Hepatocyte (in vitro differentiated cells): ENCODE measurements at places on chromosomes 3 and 15. TPM values are rescaled to one million over a fixed set of nuclear protein-coding genes. Genes with fewer than 3 reads are reported as not detected.

The DNAJC13 gene
- 52.3 and 55.4 TPM in 2 replicates for total RNA-seq

- DNase-seq = no peak
Measured at GRCh38 chr15:64604319-64604718, 143.9 kb downstream of the ZNF609 start.

DNA sequence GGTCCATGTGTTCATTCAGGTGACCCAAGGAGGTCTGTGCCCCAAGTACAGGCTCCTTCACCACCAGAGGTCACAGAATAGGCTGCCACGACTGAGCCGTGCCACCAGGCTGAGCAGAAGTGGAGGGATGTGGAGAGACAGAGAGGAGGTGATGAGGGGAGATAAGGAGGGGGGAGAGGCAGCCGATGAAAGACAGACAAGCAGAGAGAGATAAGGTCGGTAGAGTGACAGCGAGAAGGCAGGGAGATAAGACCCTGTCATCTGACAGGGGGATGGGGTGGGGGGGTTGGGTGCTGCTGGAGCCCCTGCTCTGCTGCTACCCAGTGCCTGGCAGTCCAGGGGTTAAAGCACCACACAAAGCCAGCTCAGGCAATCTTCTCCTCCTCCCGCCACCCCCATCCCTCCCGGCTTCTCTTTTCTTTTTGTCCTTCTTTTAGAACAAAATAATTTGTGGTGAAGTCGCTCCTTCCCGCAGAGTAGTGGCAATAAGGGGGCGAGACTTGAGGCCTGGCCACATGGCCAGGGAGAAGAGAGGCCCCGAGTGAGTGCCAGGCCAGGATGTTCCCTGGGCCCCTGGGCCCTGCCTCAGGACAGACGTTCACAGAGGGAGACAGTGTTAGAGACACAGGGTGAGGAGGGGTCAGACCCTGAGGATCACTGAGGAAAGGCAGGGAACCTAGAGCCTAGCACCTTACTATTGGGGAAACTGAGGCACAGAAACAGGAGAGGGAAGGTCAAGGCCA is 67.9 kb downstream of the CACNA2D2 start:
- no peak for DNase-seq

The ZCWPW2 gene
- 0.52 and 0.77 TPM in 2 replicates for total RNA-seq

The FOXL2 gene
- total RNA-seq = not detected in 2 replicates

GRCh38 chr3:98903705-98904481 is 2.4 kb upstream of the DCBLD2 start:
- no peak for DNase-seq

GRCh38 chr15:67480741-67481140 is 40.2 kb upstream of the C15orf61 start:
- no peak for DNase-seq

The GADL1 gene
- 0.13 and 0.16 TPM in 2 replicates for total RNA-seq

- DNase-seq = no peak
Measured at GRCh38 chr15:39777496-39777895, 5.1 kb downstream of the FSIP1 start.

GRCh38 chr15:49693498-49693897 is 72.7 kb downstream of the DTWD1 start:
- DNase-seq = no peak

- DNase-seq = peak; percentile 68
Measured at GRCh38 chr3:8445861-8446260, 55.8 kb upstream of the LMCD1 start.

The STRIT1 gene
- 0.60 and 1.2 TPM in 2 replicates for total RNA-seq

GRCh38 chr3:33808559-33808958 is 10.1 kb downstream of the PDCD6IP start:
- no peak for DNase-seq

- DNase-seq = peak; percentile 82
Measured at GRCh38 chr15:39579487-39580116, 1.3 kb upstream of the THBS1 start.

- no peak for DNase-seq
Measured at GRCh38 chr15:56744701-56745683, 11.7 kb upstream of the ZNF280D start.

The NR2F2 gene
- total RNA-seq = 16.5 and 23.0 TPM in 2 replicates

The SLC6A11 gene
- total RNA-seq = 1.5 and 2.2 TPM in 2 replicates

GRCh38 chr15:101167753-101168462 is 83.9 kb downstream of the CHSY1 start:
- DNase-seq = peak; percentile 50

GRCh38 chr3:38560284-38560683 is 64.1 kb downstream of the EXOG start:
- DNase-seq = no peak

DNA sequence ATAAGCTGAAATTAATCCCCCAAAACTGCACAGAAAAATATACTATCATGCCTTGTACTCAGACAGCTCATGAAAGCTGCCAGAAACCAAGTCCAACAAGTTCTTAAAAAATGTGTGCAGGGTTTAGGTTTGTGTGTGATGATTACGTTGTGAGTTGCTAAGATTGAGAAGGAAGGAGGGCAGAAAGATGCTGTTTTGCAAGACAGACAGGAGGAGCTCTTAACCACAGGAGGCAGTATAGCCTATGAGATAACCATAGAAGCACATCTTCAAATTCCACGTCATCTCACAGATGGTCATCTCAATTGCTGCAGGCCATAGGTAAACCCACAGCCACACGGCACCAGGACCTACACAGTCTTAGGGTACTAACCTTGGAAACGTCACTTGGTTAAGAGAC is 191.9 kb downstream of the STT3B start:
- peak; percentile 37 for DNase-seq

- no peak for DNase-seq
Measured at GRCh38 chr3:65005486-65005885, 317.7 kb upstream of the ADAMTS9 start.

- no peak for DNase-seq
Measured at GRCh38 chr15:96774216-96774615, 443.7 kb downstream of the NR2F2 start.

GRCh38 chr3:59313365-59313764 is 263.5 kb upstream of the CFAP20DC start:
- peak; percentile 60 for DNase-seq

DNA sequence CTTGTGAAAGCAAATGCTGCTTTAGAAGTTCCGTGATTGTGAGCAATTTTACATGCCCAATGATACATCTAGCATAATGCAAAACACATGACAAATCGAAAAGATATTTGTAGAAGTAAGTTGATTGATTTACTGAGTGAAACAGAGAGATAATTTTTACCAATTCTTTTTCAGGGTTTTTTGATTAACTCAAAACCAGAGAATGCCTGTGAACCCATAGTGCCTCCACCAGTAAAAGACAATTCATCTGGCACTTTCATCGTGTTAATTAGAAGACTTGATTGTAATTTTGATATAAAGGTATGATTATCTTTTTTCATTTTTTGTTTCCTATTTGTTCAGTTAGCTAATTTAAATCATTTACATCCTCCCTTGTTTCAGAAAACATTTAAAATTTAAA is 58.8 kb downstream of the RNF13 start:
- no peak for DNase-seq

DNA sequence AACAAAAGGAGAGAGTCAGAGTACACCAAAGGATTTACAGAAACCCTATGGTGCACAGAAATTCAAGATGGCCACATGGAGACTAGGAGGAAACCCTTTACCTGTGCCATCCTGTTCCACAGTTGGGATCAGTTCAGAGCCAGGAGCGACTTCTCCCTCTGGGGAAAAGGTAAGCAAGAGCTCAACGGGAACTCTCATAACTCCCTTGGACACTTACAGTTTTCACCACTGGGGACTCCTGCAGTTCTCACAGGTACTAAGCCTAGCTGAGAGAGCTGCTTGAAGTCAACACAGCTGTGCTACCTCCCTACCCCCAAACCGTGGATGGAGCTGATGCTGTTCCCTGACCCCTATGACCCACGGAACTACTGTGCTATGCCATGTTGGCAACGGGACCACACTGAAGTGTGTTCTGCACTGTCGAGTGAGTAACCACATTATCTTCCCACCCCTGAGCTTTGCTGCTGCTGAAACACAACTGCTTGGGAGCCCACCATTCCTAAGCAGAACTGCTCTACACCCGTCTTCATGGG is 606.8 kb downstream of the GBE1 start:
- no peak for DNase-seq

DNA sequence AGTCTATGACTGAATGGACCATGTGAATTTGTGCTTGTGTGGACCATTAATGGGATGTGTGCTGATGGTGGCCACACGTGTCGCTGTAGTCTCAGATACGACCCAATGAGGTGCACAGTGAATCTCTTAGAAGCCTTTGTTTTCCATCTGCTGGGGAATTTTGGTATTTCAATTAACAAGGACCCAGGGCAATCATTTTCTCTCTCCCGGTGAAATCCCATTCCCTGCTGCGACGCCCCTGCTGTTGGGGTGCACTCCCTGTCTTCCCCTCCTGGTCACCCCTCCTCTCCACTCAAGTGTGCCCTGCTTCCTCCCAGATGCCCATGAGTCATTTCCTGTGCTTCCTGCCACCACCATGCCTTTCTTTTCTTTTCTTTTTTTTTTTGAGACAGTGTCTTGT is 32.7 kb downstream of the EBLN2 start:
- DNase-seq = no peak

The ADAMTS9 gene
- total RNA-seq = 116 and 145 TPM in 2 replicates
